ENCODE measurements at places on chromosomes 2 and 18.

DNA sequence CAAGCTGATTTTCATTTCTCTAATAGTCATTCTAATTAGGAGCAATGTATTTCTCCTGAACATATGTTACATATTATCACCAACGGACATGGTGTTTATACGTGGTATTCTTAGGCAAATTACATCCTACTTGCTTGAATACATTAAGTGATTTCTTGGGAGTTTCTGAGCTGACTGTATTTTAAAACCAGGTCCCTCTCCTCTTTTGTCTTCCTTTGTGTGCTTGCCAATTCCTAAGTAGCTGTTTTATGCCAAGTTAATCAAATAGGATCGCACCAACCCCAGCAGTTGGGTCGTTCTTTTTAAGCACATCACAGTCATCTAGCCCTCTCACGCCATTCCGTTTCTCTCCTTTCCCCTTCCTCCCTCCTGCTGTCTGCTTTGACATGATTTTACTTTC is 75.4 kb upstream of the MAP2 start:
- no peak for DNase-seq

GRCh38 chr2:46827274-46828134 is 88.1 kb downstream of the MCFD2 start:
- no peak for DNase-seq

DNA sequence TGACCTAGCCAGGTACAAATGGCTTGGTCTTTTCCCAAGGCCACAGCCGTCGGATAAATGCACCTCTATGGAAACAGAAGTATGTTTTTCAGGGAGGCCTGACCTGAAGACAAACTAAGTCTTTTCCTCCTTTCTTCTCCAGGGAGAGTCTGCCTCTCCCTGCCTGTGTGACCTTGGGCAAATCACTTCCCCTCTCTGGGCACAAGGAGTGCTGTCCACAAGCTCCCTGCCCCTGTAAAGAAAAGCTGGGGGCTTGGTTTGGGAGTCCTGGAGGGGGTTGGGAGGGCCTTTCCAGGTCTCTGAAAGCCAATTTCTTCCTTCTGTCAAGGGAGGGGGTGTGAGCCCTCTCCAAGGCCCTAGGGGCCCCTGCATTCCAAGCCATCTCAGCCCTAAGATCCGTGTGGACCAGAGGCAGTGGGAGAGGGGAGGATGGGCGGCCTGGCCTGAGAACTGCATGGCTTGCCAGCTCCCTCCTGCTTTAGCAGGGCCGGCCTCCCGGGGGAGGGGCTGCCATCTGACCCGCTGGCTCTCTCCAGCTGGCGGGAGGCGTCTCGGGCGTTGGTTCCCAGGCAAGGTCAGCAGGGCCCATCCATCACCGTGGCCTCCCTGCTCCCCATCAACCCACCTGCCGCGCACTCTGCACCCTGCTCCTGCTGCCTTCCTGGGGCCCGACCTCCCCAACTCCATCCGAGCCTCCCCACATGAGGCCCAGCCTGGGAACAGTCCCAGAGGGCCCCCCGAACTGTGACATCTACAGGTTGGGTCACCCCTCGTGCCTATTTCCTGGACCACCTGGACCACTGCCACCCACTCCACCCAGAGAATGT is 61.4 kb downstream of the SMAD7 start:
- DNase-seq: no peak

DNA sequence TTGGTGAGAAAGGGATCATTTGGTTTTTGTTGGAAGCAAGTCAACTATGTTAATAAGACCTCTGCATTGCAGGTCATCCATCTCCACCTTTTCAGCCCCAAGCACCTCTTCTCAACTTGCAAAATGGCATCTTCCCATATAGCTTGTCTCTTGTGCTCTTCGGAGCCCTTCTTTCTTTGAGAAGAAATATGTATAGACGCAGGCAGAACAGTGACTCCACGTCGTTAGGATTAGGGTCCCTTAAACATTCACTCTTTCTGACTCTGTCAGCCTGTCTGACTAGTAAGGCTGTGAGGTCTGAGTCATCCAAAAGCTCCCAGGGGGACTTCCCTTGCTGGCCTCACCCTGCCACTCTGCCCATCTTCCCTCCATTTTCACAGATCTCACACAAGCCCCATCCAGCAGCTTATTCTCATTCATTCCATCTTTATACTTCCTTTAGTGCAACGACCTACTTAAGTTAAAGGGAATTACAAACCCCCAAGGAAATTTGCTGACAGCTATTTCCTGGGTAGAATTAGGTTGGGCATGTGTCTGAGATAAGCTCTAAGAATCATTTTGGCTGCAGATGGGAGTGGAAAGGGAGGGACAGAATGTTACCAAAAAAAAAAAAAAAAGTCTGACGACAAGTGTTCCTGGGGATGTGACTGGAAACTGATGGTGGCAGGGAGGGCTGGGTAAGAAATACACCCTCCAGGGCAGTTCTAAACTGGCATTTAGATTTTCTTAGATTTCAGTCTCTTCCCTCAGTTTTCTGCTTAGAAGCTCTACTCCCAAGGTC is 37.7 kb upstream of the MEX3C start:
- no peak for DNase-seq

DNA sequence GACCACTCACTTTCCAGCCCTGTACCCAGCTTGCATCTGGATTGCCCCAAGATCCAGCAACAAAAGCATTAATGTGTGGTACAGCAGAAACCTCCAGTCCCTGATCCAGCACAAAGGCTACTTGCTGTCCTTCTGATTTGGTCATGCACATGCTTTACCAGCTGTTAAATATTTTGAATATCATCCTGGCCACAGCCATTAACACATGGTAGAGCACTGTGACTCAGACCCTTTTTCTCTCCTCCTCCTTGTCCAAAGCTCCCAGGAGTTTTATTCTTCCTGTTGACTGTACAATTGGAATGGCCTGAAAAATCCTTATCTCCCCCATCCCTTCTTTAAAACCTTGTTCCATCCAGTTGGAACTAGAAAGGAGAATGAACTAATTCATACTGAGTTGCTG is 419.7 kb upstream of the TNP1 start:
- DNase-seq: no peak

DNA sequence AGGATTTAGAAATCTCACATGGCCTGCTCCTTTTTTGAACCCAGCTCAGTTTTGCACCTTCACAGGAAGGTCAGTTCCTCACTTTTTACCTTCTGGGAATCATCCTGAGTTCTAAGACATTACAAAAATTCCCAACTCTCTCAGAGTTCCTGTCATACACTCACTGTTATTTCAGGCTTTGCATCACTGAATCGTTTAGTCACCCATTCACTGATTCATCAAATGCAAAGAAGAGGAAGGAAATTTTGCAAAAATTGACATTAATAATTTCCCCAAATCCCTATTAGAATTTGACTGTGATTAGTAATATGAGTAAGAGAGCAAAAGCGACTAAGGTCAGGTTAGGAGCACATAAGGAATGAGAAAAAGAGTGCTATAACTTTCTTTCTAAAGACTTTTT is 197.5 kb downstream of the PDE1A start:
- no peak for DNase-seq

DNA sequence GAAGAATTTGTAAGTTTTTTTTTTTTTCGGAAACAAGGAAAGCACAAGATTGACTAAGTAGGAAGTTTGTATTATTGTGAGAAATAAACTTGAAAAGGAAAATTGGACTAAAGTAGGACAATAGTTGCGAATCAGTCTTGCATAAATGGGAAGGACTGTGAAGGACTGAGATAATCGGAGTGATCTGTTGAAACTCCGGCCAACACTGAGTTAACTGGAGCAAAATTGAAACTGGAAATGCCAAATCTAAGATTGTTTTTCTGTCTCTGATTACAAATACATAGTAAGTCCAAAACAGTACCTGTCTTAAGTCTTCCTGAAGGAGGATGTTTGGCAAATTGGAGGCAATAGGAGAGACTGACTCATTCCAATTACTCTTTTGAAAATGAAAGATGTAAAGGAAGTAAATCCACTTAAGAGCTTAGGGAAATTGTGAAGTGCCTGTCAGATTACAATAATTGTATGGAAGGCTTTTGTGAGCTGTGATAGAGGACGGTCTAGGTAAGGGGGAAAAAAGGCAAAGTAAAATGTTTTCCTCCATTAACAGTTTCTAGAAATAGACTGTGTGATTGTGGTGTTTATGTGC is 204.9 kb upstream of the CYRIA start:
- DNase-seq: peak; percentile 86

- no peak for DNase-seq
Observed at GRCh38 chr2:12970861-12971260, 254.1 kb downstream of the TRIB2 start.

- no peak for DNase-seq
Observed at GRCh38 chr2:234031207-234031606, 19.3 kb upstream of the SPP2 start.

GRCh38 chr2:19893520-19894133 is 8.2 kb downstream of the TTC32 start:
- DNase-seq: no peak

DNA sequence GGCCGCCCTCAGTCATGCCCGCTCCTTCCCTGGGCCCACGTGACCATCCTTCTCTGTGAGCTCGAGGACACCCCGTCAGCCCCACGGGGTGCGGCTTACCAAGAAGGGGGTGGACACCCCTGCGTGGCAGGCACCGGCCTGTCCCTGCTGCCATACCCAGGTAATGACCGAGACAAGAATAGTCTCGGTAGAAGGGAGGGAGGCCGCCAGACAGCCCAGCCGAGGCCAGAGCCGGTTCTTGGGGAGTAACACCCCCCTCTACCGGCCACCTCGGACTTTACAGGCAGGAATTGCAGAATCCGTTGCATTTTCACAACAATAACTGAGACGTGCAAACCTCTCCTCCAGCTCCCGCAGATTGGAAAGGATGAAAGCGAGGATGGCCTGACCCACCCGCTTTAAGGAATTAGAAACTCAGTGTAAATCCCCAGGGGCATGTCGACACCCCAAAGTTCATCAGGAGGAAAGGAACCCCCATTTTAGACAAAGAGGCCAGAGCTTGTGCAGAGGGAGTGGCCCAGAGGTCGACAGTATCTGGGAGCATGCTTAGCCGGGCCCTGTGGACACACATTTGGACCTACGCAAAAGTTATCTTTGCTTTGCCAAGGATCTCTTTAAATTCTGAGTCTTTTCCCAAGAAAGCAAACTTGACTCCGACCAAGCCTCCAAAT is 60.1 kb upstream of the GLI2 start:
- DNase-seq: no peak

GRCh38 chr2:225033440-225034318 is 8.6 kb downstream of the DOCK10 start:
- DNase-seq: no peak

DNA sequence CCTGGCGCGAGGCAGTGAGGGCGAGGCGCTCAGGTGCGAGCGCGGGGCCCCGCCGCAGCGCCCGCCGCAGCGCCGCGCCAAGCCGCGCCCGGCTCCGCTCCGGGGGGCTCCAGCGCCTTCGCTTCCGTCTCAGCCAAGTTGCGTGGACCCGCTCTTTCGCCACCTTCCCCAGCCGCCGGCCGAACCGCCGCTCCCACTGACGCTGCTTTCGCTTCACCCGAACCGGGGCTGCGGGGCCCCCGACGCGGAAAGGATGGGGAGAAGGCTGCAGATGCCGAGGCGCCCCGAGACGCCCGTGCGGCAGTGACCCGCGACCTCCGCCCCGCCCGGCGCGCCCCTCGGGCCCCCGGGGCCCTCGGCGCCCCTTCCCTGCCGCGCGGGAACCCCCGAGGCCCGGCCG is 328 bp upstream of the INHBB start:
- DNase-seq: no peak

DNA sequence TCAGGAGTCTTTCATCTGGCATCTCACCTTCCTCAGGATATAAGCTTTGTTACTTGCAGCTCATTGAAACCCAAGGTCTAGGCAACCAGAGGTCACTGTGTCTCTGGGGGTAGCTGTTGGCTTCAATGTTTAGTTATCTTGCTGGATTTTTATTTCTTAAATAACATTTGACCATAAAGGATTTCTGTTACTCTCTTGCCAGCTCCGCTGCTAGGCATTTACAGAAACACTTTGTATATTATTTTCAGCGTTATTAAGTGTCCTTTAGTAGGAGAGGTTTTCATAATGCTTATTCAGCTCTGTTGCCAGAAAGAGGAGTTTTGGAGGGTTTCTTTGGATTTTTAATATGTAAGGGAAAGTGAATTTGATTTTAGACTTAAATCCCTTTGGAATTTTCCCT is 61.4 kb downstream of the QPCT start:
- DNase-seq: no peak

- DNase-seq: no peak
Observed at GRCh38 chr2:5703166-5703565, 11.0 kb downstream of the SOX11 start.

GRCh38 chr2:133608291-133608690 is 40.0 kb upstream of the NCKAP5 start:
- DNase-seq: no peak

DNA sequence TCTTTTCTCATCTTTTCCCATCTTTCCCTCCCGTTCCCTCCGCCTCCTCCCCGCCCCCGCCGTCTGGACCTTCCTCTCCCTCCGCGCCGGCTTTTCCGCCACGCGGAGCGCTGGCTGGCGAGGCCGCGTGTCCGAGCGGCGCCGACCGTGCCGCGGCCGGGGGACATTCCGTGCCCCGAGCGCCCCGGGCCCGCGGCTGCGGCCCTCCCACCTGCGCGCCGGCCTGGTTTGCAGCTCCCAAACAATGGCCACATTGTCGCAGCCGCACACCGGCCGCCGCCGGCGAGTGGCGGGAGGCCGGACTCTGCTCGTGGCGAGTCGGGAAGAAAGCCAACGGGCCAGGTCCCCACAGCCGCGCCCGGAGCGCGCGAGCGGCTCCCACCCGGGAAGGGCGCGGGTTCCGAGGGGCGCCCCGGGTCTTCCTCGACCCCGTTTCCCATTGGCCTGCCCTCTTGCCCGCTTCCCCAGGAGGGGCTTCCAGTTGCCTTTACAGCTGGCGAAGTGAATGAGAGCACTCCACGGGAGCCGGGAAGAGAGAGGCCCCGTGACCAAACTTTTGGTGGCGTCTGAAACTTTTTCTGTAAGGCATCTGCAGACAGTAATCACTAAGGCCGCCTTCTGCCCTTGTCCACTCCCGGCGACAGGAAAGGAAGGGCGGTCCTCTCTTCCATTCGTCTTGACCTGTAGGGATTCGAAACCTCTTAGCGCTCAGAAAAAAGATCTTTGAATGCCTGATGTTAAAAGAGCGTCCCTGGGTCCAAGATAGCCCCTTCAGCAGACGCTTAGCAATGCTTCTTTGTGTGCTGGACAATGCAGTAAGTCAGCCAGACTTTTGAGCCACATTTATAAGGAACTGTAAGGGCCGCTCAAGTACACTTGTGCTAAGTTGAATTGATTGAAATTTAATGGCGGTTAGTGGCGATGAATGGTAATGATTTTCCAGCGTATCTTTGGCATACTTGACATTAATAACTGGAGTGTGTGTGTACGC is 6.2 kb downstream of the GLI2 start:
- no peak for DNase-seq

Measured in NCI-H1436 treated with DMSO at 0.1 percent for 48 hours (cell line).